GM12878 (cell line): ENCODE measurements at places on chromosomes 6 and 20.

GRCh38 chr6:125299257-125299656, 2.5 kb downstream of the HDDC2 start:
- DNase-seq = no peak

- DNase-seq = no peak
These were observed 1.6 kb downstream of the DNAJC5 start for GRCh38 chr20:63896264-63897105.

DNA sequence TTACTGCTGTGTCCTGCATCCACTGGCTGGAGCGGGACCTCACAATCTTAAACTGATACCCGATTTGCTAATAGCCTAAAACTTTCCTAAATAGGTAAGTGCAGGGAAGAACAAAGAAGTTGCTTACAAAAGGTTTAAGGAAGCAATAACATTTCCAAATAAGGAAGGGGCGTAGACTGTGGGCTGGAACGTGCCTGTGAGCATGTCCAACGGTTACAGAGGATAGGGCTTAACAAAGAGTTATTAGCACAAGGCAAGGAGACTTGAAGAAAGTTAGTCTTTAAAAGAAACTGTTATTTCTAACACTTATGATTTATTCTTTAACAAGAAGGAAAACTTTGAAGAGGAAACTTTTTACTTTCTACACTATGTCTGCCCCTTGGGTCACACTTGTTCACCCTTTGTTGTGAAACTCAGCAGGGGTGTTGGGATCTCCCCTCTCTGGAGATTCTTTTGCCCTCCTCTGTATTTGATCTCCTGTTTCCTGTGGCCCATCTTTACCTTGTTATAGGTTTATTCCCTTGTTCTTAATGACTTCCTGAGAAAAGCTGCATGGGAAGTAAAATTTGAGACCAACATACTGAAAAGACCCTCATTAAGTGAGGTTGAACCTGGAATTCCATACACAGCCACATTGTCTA, 28.7 kb downstream of the KAT14 start:
- no peak for DNase-seq

GRCh38 chr20:34468951-34469350, 47.3 kb upstream of the DYNLRB1 start:
- no peak for DNase-seq

DNA sequence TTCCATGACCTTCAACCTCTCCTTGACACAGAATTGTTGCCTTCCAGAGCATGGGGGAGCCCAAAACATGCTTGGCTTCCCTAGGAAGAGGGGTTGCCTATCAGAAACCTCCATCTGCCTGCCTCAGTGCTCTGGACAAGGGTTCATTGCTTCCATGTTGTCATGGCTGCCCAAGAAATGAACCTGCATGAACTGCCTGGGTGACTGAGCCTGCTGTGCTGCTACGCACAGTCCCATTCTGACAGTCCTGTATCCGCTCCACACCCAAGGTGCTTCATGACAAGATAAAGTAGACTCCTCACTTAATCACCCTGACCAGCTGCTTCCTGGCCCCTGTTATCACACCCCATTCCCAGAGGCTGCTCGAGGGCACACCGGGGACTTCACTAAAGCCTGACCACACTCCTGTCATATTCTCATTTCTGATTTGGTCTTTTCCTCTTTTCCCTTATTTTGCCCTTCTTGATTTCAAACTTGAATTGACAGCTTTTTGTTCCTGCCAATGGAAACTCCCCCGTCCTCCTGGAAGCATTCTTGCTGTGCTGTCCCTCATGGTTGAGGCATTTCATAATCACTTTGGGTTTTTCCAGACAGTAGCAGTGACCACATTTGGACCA, 31.9 kb downstream of the GMPR start:
- no peak for DNase-seq

DNA sequence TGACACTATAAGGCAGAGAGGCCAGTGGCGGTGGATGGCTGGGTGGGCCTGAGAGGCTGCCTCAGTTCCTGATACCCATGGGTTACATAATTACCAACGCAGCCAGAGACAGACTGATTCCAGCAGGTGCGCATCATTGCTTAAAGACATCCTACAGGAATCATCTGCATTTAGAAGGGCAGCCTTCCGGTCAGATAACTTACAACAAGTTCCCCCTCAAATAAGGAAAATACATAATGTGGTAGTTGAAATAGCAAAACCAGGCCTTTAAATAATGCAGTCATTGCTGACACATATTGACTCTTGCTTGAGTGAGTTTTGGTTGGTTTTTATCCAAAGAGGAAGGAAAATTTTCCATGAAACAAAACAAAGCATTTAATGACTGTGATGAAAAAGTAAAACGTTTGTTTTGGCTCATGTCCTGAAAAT, 81.9 kb downstream of the SIM1 start:
- no peak for DNase-seq

DNA sequence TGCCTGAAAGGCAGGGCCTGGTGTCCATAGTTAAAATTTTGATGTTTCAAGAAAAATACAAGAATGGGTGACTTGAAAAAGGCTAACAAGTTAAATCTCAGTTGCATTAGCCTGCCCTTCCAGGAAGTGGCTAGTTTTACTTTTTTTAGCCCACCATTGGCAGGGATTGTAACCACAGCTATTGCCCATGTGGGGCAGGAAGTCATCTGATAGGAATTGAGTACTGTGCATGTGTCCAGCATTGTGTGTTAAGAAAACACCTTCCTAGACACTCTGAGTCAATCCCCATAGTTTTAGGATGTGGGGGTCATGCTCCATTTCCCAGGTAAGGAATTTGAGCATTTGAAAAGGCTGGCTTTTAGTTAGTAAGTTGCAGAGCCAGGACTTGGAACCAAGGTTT, 26.9 kb downstream of the LYRM2 start:
- no peak for DNase-seq

DNA sequence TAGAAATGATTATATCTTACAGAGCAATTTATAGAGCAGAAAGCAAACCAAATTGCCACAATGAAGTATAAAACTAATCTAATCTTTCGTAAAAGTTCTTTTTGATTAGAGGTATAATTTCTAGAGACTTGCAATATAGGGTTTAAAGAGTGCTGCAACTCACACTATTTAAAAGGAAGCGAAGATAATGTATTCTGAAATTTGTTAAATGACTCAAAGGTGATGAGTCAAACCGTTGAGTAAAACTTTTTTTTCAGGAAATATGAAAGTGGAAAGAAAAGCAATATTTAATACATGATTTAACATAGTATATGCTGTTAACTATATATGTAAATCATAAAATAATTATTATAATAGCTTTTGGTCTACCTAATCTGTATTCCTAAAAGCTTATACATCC, 133.6 kb downstream of the SYNE1 start:
- no peak for DNase-seq

- DNase-seq = no peak
These were observed 90.7 kb upstream of the CCDC28A start for GRCh38 chr6:138682704-138683527.

GRCh38 chr6:156410649-156411048, 366.5 kb upstream of the ARID1B start:
- DNase-seq = no peak

- no peak for DNase-seq
These were observed 54.6 kb downstream of the LYRM4 start for GRCh38 chr6:5205877-5206850.

- DNase-seq = no peak
These were observed 36.6 kb downstream of the TTLL9 start for GRCh38 chr20:31907046-31907445.

- no peak for DNase-seq
These were observed 51.0 kb upstream of the ZFP64 start for GRCh38 chr20:52242237-52243230.

DNA sequence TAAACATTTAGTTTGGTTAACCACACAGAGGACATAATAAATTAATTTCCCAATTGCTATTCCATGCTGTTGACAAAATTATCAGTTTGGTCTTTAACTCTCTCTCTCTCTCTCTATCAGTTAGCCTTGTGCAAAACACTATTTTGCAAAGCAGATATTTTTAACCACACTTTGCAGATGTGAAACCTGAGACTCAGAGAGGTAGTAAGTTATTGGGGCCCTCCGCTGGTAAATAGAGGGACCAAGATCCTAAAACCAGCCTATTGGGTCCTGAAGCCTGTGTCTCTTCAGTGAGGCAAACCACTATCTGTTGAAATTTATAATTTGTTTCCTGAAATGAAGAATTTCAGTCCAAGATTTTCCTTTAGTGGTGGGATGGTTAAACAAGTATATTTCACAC, 231.0 kb downstream of the SOD2 start:
- no peak for DNase-seq

DNA sequence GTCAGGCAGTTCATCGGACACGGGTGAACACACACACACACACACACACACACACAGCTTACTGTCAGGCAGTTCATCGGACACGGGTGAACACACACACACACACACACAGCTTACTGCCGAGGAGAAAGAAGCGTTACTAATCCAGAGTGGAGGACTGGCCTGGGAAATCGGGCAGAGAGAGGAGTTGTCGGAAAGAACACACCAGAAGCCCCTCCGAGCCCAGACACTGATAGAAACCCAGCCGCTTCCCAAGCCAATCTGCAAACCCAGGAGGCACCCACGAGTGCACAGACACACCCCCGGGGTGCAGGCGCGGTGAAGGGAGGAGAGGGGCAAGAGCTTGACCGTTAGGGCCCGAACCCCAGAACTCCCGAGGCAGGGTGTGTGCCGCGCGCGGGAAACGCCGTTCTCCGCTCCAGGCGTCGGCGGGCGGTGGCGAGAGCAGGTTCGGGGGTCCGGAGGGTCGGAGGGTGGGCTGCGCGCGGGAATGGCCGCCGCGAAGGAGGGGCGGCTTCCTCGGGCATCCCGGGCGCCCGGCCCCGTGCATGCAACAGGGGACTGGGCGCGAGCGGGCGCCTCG, 636 bp downstream of the ELOVL2 start:
- peak; percentile 2 for DNase-seq

DNA sequence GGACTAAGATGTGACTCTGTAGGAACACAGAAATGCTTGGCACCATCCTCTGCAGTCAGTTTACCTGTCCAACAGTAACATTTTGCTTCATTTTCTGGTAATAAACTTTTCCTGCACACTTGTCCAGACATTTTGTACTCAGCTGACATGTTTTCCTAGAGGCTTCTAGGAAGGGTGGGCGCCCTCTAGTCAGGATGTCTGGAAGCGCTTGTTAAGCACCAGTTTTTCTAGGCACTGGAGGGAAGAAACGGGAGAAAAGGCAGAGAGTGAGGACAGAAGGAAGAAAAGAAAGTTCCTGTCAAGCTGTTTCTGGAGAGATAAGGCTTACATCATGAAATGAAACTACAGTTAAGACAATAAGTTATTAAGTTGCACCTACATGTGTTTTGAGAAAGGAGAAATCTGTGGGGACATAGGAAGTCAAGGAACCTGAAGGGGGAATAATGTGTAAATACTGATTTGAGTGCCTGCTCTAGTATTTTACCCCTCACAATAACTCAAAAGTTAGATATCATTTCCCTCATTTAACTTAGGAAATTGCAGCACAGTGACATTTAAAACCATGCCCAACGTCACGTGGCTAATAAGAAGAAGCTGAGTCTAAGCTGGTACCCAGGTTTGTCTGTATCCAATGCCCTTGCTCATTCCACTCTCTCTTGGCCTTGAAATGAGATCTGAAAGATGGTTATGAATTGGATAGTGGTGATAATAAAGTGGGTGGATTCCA, 42.7 kb upstream of the TNFRSF21 start:
- DNase-seq = no peak

DNA sequence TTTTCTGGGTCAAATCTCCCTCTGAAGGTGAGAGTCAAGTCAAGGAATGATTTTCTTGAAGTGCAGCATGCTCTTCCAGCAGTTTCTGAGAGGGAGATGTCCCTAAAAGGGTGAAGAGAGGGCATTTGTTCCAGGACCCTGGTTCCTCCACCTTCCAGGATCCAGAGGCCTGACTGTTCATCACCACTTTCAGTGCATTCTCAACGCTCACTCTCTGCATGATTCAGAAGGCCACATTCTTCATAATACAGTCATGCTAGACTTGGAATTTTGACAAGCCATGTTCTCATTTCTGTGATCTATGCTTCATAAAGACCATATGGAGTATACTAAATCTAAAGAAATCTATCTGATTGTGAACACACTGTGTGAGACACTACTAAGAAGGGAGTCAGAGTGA, 85.1 kb downstream of the PDE7B start:
- no peak for DNase-seq

DNA sequence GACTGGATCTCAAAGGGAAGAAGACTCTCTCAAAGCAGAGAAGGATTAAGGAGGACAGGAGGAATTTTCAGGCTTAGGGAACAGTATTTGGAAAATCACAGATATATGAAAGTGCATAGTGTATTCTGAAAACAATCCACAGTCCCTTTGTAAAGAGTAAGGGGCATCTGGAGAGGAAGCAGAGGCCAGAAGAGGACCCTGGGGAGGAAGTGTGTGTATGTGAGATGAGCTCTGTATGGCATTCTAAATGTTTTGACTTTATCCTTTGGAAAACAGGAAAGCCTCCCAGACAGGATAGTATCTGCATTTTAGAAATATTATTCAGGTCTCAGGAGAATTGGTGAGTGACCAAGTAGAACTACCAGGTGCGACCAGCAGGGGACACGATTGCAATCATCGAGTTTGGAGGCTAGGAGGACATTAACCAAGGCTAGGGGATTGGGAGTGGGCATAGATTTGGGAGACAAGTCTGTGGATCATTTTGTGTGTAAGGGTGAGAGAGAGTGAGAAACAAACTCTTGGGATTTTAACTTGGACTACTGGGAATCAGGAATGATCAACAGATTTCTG, 38.3 kb upstream of the FAM184A start:
- DNase-seq = no peak

- no peak for DNase-seq
These were observed 78.9 kb upstream of the ISM1 start for GRCh38 chr20:13142143-13142542.

DNA sequence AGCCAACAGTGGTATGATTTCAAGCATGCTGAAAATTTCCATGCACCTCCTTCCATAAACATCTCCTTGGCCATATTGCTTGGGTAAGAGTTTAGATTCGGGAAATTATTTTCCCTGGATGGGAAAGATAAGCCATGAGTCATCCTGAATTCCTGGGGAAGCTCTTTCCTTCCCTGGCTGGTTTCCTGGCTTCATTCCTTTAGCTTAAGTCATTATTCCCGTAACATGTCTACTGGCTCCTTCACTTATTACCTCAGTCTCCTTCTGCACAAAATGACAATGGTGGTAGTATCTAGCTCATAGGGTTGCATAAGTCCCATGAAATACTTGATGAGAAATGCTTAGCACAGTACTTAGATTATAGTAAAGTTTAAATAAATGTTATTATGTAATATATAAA, 27.6 kb downstream of the TINAG start:
- no peak for DNase-seq

GRCh38 chr6:30873137-30873640, 11.1 kb upstream of the DDR1 start:
- no peak for DNase-seq

GRCh38 chr6:31489086-31489485, 8.9 kb upstream of the MICB start:
- no peak for DNase-seq
